A549 treated with Hydrocortisone at 1 μM for 4 hours (cell line): ENCODE measurements at places on chromosomes 2 and 18. TPM values are rescaled to one million over a fixed set of nuclear protein-coding genes. Genes with fewer than 3 reads are reported as not detected.

NEDD4L gene
- 33.7 to 36.6 TPM (median 35.0 TPM) in 5 replicates for total RNA-seq

PROM2 gene
- total RNA-seq: 0.01 to 0.23 TPM (median 0.14 TPM) in 4 of 5 replicates, not detected in the other

VAMP5 gene
- 0.20 to 0.25 TPM in 2 of 5 replicates, not detected in the others for total RNA-seq

DNAH7 gene
- total RNA-seq: 0.82 to 1.2 TPM (median 1.0 TPM) in 5 replicates

SCN2A gene
- total RNA-seq: 0.02 to 0.03 TPM in 2 of 5 replicates, not detected in the others

CRYGD gene
- total RNA-seq: not detected in 5 replicates

GAD1 gene
- total RNA-seq: 0.36 to 0.63 TPM (median 0.54 TPM) in 5 replicates

CWC22 gene
- 9.8 to 18.5 TPM (median 11.6 TPM) in 5 replicates for total RNA-seq

ALPG gene
- 0.31 to 0.38 TPM (median 0.36 TPM) in 5 replicates for total RNA-seq
